AG04449 (cell line): ENCODE measurements at places on chromosomes 5 and 9.

DNA sequence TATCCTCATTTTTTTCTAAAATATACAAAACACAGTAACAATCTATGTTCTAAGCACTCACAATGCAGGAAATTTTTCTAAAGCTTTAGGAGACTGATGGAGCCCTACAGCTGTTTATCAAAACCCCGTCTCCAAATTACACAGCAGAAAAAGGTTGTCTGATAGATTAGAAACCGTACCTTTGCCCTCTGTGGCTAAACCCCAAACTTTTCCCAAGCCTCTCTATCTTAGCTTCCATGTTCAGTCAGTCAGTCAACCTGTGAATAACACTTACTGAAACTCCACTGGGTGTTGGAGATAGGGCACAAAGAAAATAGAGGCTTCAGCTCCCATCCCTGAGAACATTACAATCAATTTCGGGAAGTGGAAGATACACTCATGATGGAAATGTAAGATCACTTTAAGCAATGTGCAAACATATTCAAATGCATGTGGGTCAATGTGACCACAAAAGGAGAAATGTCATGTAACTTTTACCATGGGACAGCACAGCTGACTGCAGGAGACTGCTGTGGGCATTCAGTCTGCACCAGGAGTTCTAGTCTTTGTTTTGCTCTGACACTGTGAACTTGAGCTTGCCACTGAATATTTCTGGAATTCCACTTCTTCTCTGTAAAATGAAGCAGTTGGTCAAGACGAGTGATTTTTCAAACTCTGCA, 279.5 kb upstream of the PIK3R1 start:
- no peak for DNase-seq

- no peak for DNase-seq
Observed at GRCh38 chr9:120711354-120711753, 2.9 kb downstream of the MEGF9 start.

- no peak for DNase-seq
Observed at GRCh38 chr5:122342256-122342655, 30.2 kb downstream of the SNCAIP start.

DNA sequence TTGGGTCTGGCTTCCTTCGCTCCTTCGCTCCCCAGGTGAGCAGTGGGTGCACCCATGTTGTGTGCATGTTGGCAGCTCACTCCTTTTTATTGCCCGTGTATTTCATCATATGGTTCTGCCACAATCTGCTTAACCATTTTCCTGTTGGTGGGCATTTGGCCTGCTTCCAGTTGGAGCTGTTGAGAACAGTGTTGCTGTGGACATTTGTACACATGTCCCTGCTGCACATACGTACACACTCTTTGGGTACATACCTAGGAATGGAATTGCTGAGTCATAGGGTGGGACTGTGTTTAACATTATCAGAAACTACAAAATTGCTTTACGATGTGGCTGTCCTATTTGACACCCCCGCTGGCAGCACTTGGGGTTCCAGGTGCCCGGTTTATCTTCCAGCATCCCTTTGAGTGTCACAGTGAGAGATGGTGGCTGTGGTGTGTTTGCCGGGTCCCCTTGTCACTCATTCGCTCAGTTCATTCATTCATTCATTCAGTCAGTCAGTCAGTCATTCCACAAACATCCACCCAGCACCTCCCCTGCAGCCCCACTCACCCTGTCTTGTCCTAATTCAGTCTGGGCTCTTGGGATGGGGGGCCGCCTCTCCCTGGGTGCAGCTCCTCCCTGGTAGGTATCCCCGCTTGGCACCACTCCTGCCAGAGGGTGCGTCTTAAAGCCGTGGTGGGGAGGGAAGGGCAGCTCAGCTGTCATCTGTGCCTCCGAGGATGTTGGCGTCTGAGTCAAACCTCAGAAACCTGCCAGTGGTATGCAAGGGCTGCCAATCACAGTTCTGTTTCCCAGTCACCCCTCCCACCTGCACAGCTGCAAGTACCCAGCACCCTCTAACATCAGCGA, 7.9 kb upstream of the FIBCD1 start:
- no peak for DNase-seq

DNA sequence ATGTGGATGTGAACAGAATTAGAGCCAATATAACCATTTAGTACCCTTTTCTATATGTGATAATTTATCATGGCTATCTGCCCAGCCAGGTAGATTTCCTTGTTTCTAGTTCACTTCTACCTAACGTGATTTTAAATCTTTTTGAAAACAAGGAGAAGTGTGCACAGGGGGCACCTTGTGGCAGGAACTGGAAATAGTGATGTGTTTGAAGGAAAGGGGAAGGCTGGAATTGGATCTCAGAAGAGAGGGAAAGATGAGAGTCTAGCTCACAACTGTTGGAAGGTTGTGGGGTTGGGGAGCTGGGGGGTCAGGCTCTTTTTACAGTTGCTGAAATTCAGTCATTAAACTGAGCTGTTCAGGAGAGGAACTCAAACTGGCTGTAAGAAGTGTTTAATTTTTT, 219.5 kb downstream of the KCTD16 start:
- DNase-seq = no peak

GRCh38 chr9:7313389-7313788, 486.2 kb downstream of the DMAC1 start:
- no peak for DNase-seq

GRCh38 chr5:35869685-35870277, 13.1 kb downstream of the IL7R start:
- DNase-seq = no peak

DNA sequence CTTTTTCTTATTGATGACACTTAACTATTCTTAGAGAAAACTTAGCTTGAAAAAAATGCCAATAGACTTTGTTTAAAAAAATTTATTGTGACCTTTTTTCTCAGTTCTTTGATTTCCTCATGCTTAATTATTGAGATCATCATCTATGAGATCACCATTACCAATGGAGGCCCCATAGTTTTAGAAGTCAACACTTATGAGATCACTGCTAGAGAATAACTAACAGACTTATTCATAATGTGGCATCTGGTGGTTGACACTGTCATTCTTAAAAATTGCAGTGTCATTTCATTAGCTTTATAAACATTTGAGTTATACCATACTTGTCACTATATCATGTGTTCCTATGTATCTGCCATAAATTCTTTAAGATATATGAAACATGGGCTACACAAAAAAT, 14.9 kb upstream of the FEM1C start:
- no peak for DNase-seq
